ENCODE measurements at places on chromosomes 7 and 10.

GRCh38 chr10:1323951-1324350, 267.8 kb downstream of the WDR37 start:
- DNase-seq, result no peak

DNA sequence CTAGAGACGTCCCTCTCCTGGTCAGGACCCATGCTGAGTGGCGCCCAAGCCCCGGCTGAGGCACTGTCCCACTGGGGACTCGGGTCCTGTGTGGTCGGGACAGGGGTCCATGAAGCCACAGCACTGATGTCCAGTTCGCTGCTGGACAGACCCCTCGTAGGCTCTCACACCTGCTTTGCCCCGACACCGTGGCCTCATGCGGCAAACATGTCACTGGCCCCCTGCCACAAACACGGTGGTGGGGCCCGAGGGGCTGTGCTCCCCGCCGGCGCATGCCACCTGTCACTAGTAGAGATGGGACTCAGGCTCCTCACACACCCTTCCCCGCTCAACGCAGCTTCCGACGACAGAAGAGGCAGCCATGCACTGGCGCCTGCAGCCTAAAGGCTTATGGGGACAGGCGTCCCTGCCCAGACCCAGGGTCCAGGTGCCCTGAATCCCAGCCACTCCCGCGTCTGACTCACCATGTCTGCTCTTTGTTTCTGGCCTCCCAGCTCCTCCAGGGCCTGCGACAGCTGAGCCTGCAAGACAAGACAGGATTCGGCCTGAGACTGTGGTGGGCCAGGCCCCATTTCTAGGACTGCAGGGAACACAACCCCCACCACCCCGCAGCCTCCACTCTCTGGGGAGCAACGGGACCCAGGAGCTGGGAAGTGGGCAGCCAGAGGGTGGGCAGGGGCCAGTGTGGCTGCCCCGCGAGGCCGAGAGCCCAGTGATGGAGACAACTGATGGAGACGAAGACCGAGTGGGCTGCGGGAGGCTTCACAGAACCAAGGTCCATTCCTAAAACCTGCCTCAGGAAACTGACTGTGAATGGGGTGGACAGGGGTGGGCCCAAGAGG, 230.9 kb downstream of the MAD1L1 start:
- no peak for DNase-seq

DNA sequence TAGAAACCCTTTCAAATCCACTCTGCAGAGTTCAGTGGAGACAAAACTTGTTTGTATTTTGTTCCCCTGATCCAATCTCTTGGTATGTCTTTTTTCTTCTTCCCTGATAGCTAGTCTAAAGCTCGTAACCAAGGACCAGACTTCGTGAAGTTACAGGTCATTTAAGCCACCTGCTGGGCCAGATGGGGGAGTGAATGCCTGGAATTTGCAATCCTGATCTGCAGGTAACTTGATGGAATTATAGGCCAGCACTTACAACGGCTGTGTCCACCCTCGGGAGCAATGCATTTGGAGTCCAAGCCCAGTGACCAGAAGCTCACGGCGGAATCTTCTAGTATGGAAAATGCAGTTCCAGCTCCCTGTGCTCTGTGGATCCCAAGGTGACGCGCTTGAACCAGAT, 566.9 kb downstream of the TCERG1L start:
- no peak for DNase-seq

DNA sequence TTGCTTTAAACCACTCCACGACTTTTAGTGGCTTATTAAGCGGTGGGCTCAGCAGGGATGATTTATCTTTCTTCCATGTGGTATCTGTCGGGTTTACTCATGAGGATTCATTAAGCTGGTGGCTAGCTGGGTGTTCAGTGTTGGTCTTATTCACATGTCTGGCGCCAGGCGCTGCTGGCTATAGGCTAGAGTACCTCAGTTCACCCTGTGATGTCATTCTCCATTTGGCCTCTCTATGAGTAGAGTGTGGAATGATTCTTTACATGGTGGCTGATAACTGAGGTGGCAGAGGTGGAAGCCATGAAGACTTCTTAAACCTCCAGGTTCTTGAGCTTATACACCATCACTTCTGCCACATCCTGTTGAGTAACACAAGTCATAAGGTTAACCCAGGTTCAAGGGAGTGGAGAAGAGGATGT, 115.4 kb downstream of the MLLT10 start:
- DNase-seq, result no peak

DNA sequence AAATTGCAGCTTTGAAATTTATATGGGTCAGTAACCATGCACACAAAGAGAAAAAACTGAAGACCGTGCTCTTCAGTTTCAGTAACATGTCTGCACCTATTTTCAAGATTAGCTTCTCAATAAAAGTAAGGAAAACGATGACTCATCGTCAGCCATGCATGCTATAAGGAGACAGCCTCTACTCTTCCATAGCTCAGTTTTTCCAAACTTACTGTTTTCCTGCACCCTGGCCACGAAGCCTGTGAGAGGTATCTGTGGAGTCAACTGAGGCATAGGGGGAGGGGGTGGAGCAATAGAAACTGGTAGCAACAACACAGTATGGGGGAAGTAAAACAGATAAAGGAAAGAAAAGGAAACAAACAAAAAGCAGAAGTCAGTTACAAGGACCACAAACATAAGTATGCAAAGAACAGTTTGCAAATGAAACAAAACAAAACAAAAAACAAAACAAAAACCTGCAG, 58.0 kb downstream of the PDSS1 start:
- no peak for DNase-seq

DNA sequence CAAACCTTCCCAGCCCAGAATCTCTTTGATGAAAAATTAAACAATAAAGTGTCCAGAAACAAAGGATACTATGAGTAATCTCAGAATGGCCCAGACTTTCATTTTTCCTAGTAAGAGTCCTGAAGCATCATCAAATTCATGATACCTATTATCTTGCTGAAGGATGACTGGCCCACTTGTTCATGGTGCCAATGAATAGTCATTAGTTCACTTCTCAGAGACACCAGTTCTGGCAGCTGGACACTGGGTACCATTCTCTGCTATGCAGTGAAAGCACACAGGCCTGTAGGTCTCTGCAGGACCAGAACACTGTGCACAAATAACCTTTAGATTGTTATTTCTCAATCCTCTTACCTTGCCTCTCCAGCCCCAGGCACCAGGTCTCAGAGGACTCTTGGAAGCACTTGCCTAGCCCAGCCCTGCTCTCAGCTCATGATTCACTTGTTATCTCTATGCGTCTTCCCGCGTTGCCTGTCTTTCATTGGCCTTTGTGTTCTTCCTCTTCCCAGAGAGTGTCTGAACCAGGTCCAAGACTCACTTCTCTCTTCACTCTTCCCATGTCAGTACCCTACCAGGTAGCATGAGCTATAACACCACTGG, 98.1 kb upstream of the AGBL3 start:
- no peak for DNase-seq

GRCh38 chr10:48885376-48885775, 54.3 kb downstream of the LRRC18 start:
- DNase-seq, result peak; percentile 37

- DNase-seq, result no peak
Measured at GRCh38 chr7:30779574-30779973, 8.4 kb downstream of the MINDY4 start.

DNA sequence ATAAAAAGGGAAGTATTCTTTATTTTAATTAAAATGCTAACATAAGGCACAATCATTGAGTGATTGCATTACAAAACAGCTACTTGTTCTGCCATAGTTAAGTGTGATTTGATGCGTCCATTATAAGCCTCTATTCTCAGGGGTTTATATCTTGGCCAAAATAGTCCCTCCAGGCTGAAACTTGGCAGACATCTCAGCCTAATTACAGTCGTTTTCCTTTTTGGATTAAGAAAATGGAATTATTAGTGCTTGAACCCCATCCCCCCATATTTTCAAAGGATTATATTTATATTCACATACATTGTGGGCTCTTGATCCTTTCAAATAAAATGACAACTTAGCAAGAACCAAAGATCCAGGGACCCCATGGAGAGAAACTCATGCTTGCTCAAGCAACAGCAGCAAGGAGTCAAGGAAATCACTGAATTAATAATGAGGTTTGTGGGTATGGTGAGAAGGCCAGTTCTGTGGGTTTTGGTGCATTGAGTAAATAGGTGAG, 66.7 kb upstream of the NEUROD6 start:
- DNase-seq, result no peak

DNA sequence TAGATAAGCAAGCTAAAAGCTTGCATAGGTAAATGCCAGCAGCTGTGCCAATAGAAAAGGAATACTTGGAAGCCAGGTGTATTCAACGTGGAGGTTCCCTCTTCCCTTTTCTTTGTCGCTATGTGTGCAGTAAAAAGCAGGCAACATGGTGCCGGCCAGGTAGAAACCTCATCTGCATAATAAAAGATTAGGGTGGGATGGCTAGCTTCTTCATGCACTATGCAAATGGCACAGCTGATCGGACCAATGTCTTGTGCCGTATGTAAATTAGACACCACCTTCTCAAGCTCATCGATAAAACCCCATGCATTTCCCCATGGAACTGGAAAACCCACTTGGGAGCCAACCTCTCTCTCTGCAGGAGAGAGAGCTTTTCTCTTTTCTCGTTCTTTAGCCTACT, 150.9 kb upstream of the FOXK1 start:
- peak; percentile 25 for DNase-seq

DNA sequence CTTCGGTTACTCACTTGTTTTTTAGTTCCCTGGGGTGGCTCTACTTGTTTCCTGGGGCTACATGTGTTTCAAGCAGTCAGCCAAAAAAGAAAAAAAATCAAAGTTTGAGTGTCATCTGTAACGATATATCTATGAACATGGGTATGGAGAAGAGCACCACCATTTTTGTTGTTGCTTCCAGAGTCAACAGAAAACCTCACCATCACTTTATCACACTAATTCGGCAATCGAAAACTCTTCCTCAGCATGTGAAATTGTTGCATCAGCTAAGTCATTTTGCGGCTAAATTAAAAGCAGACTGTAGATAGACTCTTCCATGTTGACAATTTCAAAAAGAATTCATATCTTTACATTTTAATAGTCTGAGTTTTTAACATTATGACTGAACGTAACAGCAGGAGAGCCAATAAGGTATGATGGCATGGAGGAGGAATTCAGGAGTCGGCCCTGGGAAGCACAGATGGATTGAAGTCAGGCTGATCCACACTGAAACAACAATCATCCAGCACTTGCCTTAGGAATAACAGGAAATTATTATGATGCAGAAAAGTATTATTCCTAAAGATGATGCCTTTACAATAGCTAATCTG, 455.7 kb upstream of the KLF6 start:
- no peak for DNase-seq

- no peak for DNase-seq
Measured at GRCh38 chr10:8790390-8790789, 735.9 kb downstream of the GATA3 start.

- DNase-seq, result peak; percentile 64
Measured at GRCh38 chr10:70348228-70348850, 34.1 kb downstream of the LRRC20 start.

- DNase-seq, result no peak
Measured at GRCh38 chr10:89165923-89166322, 41.2 kb downstream of the CH25H start.

DNA sequence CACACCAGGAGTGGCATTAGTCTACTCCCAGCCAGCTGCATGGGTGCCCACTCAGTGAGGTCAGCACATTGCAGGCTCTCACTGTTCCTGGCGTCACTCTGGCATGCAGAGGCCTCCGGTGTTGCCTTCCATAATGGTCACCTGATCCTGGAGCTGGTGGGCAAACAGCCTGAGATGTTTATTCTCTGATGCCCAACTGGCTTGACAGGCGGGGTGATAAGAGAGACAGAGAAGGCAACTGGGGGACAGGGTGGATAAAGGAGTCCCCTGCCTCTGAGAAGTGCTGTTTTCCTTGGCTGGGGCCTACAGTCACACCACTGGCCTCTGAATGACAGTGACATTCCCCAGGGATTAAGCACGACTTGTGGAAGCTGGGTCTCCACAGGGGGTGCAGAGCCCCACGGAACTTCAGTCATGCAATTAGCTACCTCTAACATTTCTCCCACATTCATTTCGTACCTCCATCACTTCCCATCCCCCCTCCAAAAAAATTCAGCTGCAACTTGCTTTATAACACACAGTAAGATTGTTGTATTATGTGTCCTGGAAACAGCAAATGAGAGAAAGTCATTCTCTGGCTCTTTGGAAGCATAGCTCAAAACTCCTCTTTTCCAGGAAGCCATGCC, 7.1 kb upstream of the RBM20 start:
- no peak for DNase-seq

DNA sequence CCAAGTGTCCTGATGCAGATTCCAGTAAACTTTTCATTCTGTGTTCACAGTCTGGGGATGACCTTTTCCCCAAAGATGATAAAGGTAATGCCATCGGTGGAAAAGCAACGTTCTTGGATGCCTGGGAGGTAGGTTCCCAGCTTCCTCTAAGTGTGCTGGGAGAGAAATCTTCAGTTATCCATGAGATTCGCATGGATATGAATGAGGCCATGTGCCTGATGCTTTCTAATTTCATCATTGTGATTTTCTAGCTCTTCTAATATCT, 5.5 kb downstream of the AKR1B10 start:
- DNase-seq, result no peak

- no peak for DNase-seq
Measured at GRCh38 chr10:36023939-36024338, 381.8 kb upstream of the FZD8 start.

DNA sequence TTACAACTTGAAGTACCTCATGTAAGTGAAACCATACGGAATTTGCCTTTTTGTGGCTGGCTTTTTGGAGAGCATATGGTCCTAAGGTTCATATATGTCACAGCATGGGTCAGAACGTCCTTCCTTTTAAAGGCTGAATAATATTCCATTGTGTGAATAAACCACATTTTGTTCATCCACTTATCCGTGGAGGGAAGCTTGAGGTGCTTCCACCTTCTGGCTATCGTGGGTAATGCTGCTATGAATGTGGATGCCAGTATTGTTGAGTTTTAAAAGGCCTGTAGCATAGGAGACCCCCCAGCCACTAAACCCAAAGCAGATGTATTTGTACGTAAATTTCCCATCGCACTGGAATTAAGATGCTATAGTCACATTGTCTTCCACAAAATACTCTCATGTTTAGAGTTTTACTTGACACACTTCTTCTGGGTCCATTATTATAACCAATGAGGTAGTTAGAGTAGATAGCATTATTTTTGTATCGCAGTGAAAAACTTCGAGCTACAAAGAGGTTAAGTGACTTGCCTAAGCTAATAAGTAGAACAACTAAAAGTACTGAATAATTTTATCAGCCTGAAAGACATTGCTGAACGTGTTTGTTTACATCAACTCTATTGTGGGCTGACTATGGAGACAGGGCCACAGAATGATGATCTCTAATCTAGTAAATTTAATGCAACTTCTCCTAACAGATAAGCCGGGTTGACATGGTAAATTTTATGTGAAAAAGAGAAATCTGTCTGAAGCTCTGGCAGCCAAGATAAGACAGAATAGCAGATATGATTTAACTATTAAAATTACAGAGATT, 183.0 kb upstream of the CTBP2 start:
- peak; percentile 38 for DNase-seq

GRCh38 chr7:4745971-4746919, 29.2 kb upstream of the AP5Z1 start:
- DNase-seq, result no peak

- no peak for DNase-seq
Measured at GRCh38 chr7:102040569-102040968, 223.1 kb downstream of the CUX1 start.

GRCh38 chr10:82397854-82398253, 522.9 kb downstream of the NRG3 start:
- DNase-seq, result peak; percentile 19

Measured in WTC11 (cell line).